Choroid plexus epithelial cell (primary cell): ENCODE measurements at places on chromosomes 4 and X.

DNA sequence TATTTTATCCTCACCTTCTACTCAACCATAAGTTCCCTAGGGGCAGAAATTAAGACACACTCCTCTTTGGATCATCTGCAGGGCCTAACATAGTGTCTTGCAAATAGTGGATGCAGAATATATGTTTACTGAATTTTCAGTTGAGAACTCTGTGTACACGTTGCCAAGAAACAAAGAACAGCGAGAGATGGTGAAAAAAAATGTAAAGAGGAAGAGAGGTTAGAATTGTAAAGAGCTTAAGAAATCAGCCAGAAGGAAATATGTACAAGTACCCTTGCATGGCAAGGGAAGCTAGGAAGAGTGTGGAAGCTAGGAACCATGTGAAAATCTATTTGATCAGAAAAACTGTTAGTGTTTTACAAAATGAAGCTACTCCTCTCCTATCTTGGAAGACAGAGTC is 431.0 kb downstream of the SMARCA1 start:
- DNase-seq = no peak

DNA sequence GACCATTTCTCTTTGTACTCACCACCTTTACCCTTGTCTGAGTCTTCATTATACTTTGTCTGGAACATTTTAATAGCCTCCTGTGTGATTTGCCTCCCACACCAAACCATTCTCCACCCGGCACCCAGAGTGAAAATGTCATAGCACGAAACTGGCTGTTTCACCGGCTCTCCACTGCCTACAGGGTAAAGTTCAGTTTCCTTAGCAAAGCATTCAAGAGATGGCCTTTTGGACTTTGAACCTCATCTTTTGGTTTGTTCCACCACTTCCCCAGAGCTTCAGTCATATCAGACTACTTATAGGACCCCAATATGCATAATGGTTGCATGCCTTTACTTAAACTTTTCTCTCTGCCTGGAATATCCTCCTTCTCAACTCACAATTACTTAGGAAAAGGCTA is 38.3 kb downstream of the RAP2C start:
- no peak for DNase-seq

DNA sequence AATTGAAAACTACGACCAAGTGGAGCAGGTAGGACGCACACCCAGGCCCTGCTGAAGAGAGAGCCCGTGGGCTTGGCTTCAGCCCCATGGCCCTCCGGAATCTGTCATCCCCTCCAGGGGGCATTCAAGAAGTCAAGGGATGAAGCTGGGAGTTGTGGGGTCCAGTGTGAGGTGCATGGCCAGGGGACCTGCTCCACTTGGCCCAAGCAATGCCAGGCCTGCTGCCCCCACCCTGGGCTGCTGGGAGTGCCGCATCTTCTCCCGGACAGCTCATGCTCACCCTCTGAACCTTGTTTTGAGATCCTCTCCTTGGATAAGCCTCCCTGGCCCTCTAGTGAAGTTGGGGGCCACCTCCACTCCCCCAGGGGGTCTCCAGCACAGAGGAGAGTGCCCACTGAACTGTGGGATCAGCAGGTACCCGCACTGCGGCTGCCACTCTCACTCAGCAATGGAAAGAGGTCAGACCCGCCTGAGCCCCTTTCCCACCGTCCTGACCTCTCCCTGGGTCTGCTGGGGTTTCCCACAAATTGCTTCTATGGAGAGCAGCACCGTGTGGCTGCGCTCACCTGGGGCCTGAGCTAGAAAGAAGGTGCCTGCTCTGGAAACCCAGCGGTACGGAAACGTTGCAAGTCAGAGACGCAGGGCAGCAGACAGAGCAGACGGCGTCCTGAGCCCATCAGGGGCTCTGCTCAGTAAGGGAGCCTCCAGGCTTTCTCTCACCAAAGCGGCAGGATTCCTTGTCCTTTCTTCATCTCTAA is 5.0 kb upstream of the ABLIM2 start:
- DNase-seq = no peak

DNA sequence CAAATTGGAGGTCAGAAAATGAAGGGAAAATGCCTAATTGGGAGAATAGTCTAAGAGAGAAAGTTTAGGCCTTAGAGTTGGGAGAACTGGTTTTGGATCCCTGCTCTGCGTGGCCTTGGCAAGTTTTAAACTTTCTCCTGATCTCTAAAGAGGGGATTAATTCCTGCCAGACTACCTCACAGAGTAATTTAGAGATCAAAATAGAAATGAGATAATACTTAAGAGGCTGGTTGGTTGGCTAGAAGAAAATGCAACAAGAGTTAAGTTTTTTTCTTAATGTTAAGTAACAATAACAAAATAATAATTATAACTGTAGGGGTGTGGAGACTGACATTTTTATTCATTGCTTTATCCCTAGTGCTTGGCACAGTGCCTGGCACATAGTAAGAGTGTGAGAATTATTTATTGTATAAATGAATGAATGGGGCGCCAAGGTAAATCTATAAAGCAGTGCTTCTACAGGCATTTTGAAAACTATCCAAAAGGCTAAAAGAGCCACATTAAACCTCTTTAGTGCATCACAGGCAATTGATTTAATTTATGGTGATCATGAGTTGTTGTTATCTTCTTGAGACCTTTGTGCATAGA is 160.5 kb downstream of the RASL11B start:
- DNase-seq = no peak

DNA sequence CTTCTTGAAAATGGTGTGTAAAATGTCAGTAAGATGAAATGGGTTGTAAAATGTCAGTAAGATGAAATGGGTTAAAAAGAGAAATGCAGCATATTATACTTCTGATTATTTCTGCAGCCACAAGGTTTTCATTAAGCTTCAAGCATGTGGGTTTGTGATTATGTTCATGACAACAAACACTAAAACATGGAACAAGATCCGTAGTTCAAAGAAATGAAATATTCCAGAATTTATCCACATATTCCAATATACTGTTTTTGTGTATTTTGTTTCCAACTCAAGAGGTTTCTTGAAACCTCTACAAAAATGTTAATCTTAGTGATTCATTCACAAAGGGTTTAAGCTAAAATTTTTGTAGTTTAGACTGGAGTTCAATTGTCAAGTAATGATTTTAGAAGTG is 84.0 kb downstream of the ADAMTS3 start:
- no peak for DNase-seq

GRCh38 chrX:141443922-141444321 is 140.6 kb downstream of the SPANXA1 start:
- DNase-seq = no peak

DNA sequence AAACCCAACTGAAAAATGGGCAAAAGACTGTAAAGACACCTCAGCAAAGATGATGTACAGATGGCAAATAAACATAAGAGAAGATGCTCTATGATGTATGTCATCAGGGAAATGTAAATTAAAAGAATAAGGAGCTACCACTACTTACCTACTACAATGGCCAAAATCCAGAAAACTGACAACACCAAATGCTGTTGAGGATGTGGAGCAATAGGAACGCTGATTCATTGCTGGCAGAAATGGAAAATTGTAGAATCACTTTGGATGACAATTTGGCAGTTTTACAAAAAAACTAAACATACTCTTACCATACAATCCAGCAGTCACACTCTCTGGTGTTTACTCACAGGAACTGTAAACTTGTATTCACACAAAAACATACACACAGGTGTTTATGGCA is 222.3 kb upstream of the LDB2 start:
- DNase-seq = no peak

- DNase-seq = peak; percentile 41
These were observed 8.8 kb downstream of the TMEM255A start for GRCh38 chrX:120302434-120302833.

DNA sequence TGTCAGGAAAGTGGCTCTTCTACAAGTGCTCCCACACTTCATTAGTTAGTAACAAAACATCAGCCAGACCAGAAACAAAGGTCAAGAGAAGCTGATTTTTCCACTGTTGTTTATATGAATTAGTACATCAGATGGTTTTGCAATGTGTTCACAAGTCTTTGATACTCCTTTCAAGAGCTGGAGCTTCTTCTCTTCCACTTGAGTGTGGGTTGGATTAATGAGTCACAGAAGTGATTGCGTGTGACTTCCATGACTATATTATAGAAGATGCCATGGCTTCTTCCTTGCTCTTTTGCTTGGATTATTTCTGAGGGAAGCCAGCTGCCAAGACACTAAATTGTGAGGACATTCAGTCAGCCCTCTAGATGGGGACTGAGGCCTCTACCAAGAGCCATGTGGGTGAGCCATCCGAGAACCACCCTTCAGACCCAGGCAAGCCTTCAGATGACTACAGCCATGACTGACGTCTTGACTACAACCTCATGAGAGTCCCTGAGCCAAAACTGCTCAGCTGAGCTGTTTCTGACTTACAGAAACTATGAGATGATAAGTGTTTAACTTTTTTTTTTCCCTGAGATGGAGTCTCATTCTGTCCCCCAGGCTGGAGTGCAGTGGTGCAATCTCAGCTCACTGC is 18.1 kb downstream of the SOWAHB start:
- peak; percentile 41 for DNase-seq
